ENCODE measurements at places on chromosomes 2 and 18.

DNA sequence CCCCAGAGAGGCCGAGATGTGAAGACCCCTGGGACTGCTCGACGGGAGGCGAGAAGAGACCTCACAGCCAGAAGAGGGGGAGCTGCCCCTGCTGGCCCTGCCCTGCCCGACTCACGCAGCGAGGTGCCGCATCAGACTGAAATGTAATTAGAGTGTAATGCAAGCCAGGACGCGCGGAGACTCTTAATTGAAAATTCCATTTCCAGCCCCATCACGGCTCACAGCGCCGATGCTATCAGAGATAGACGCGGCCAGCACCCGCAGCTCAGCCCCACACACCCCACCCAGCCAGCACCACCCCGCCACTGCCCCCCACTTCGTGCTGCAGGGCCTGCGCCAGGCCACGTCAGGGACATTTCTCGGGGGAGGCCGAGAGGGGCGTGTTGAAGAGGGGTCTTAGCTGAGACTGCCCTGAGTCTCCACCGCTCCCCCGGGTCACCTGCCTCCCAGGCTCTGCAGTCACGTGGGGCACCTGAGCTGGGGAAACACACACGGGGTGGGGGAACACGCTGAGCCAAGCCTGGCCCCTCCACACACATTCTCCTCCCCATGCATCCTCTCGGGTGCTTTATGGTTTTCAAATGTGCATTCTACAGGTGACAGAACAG is 78.1 kb downstream of the TEX51 start:
- DNase-seq, result no peak

DNA sequence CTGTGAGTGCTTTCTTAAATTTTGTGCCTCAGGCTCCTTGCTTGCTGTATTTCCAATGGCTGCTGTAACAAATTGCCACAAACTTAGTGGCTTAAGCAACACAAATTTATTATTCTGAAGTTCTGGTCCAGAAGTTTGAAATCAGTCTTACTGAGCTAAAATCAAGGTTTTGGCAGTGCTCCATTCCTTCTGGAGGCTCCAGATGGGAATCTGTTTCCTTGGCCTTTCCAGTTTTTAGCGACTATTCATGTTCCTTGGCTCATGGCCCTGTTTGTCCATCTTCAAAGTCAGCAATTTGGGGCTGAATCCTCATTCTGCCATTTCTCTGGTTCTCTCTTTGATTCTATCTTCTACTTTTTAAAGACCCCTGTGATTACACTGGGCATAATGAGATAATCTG is 31.8 kb downstream of the STRADB start:
- DNase-seq, result peak; percentile 83

GRCh38 chr2:183456177-183456576 is 331.9 kb downstream of the NUP35 start:
- DNase-seq, result no peak

GRCh38 chr18:75378376-75379315 is 48.9 kb downstream of the SMIM21 start:
- no peak for DNase-seq

GRCh38 chr2:46970334-46971288 is 55.0 kb upstream of the MCFD2 start:
- DNase-seq, result no peak

GRCh38 chr2:99259465-99259864 is 4.0 kb upstream of the LYG2 start:
- no peak for DNase-seq

- no peak for DNase-seq
Observed at GRCh38 chr2:134370655-134371445, 117.0 kb downstream of the MGAT5 start.

- no peak for DNase-seq
Observed at GRCh38 chr2:136770384-136770783, 5.0 kb downstream of the THSD7B start.

GRCh38 chr18:23943104-23943503 is 71.5 kb upstream of the TTC39C start:
- DNase-seq, result no peak

- no peak for DNase-seq
Observed at GRCh38 chr2:208511016-208511415, 104.4 kb downstream of the PTH2R start.

- no peak for DNase-seq
Observed at GRCh38 chr2:230591850-230592249, 120.8 kb upstream of the CAB39 start.

DNA sequence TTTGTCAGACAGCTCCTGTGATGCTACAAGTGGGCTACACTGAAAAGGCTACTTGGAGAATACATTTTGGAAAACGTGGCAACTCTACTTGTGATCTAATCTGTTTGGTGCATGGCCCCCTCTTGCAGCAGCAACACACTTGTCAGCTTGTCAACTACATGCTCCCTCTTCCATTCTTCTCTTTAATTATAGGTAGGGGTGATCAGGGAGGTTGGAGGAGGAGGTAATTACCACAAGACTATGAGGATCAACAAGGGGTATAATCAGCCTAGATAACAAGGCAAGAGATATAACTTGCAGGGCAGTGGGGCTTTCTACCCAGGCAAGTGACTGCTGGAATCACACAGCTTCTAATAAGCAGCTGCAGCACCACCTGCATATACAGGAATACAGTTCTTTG is 104.9 kb downstream of the ACVR1 start:
- no peak for DNase-seq

DNA sequence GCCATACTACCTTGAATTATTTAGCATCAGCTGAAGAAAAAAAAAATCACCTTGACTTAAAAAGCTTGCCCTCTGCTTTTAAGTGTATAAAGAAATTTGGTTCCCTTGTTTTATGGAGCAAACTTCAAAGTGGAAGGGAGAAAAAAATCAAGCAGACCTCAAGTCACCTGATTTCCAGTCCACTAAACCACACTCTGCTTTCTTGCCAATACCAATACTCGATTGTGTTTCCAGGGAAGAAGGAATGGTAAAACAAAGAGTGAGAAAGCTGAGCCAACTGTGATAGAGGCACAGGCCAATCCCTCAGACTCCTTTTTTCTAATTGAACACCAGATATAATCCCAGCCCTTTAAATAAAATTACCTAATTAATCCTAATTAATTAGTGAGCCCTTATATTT is 587.3 kb downstream of the ARHGAP15 start:
- DNase-seq, result no peak

GRCh38 chr2:2234398-2235195 is 96.5 kb downstream of the MYT1L start:
- peak; percentile 22 for DNase-seq

GRCh38 chr2:235541838-235542549 is 48.2 kb downstream of the AGAP1 start:
- DNase-seq, result no peak

- peak; percentile 40 for DNase-seq
Observed at GRCh38 chr2:71640489-71640888, 187.1 kb downstream of the DYSF start.

DNA sequence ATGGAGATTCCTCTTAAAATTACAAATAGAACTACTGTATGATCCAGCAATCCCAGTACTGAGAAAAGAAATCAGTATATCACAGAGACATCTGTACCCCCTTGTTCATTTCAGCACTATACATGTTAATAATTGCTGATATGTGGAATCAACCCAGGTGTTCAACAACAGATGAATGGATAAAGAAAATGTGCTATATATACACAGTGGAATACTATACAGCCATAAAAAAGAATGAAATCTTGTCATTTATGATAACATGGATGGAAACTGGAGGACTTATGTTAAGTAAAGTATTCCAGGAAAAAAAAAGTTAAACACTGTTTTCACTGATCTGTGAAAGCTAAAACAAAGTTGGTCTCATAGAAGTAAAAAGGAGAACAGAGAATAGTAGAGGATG is 124.7 kb downstream of the TAF4B start:
- no peak for DNase-seq

- no peak for DNase-seq
Observed at GRCh38 chr2:30757749-30758148, 49.5 kb downstream of the CAPN13 start.

GRCh38 chr18:10552226-10552625 is 26.4 kb downstream of the NAPG start:
- DNase-seq, result no peak

DNA sequence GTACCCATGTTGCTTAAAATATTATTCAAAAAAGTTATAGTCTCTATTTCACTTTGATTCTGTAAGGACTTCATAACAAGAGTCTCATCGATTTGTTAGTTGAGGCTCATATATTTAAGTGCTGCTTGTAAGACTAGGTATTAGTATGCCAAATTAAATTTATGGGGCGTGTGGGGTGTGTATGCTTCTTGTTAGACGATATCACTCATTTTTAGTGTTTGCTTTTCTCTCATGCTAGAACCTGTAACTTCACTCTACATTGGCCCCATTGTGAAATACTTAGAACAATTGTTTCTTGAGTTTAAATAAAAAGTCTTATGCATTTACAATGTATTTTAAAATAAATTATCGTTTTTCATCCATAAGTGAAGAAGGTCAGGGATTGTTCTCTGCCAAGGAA is 63.6 kb downstream of the CTNNA2 start:
- no peak for DNase-seq

DNA sequence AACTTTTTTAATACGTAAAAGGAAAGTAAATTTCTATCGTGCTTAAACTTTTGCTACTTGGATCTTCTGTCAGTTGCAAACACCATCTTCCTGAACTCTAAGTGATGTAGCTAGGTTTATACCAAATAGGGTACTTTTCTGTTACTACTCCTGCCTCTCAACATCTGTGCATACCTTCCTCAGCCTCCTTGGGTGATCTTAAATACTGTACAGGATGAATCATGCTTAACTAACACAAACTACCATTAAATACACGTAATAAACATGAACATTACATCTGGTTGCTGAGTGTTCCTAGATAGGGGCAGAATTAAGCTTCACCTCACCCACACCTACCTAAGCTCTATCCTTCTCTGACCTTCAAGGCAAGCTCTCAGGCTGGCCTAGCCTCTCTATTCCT is 398.0 kb downstream of the TXNL1 start:
- no peak for DNase-seq

DNA sequence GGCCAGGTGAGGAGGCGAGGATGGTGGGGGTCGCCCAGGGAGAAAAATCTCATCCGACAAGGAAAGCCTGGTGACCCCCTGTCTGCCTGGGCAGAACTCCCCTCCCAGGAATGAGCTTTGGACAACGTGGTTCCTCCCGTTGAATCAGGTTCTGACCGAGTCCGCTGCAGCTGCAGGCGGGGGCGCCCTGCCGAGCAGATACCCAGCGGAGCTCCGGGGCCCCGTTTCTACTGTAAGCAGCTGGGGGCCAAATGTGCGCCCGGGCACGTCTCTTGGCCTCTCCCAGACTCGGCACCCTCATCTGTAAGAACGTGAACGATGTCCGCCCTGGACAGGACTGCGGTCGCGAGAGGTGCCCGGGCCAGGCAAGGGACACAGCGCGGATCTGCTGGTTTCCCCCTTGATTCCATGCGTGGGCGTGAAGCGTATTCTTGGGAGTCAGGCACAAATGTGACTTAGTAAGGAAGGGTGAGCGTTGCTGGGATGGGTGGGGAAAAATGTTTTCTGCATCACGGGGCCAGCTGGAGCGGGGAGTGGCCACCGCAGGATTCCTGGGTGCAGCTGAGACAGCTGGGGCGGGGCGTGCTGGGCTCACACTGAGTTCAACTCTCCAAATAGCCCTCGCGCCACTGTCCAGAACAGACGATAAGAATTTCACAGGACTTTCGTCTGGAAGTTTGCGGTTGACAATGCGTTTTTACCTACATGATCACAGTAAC is 20.2 kb upstream of the TUBB6 start:
- DNase-seq, result no peak

DNA sequence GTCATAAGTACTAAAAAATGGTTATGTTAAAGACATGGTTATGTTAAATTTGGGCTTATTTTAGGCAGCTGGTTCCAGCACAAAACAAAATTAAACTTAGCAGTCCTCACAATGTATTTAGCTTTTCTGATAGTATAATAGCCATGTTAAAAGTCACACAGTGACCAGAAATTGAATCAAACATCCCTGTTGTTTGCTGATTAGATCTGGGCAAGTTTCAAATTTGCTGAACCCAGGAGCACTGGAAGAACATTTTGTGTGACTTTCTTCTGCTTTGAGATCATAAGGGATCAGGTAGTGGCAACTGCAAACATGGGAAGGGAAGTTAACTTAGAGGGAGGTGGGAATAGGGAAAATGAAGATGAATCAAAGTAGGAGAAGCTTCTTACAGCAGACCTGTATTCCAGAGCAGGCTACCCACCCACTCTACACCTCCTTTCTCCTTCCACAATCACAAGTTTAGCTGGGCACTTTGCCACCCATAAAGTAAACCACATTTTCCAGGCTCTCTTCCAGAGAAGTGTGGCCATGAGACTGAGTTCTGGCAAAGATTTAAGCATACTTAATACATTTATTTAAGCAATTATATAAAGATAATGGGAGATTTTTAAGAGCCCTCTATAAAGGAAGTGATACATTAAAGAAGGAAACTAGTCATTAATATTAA is 616.1 kb upstream of the LRATD1 start:
- DNase-seq, result no peak

- DNase-seq, result no peak
Observed at GRCh38 chr2:8819194-8819593, 18.2 kb downstream of the KIDINS220 start.

GRCh38 chr2:137156221-137156844 is 391.0 kb downstream of the THSD7B start:
- no peak for DNase-seq

DNA sequence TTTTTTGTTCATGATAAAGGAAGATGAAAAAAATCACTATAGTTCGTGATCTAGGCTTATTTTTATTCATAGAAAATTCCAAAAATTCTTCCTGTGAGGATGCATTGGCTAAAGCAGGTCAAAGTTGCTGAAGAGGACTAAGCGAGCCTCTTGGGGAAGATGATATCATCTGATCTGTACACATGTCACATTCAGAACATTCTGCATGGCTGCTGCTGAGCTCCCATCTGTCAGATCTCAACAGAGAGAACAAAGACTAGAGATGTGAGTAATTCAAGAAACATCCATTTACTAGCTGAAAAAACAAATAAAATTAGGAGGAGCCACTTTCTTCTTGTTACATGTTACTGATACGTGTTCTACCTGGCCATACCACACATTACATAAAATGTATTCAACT is 518.6 kb upstream of the FSIP2 start:
- DNase-seq, result peak; percentile 67

DNA sequence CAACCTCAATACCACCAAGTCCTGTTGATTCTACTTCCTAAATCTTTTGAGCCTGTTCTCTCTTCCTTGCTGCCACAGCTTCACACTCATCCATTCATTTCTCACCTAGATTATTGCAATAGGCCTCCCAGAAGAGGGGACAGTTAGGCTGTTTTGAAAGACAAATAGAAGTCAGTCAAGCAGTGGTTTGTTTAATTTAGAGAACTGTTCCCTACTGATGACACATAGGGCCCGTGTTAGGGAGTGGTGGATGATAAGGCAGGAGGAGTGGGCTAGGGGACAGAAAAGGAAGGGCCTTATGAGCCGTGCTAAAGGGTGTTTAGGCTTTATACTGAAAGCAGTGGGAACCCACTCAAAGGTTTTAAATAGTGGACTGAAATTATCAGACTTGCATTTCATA is 59.6 kb upstream of the ZFP36L2 start:
- DNase-seq, result no peak

DNA sequence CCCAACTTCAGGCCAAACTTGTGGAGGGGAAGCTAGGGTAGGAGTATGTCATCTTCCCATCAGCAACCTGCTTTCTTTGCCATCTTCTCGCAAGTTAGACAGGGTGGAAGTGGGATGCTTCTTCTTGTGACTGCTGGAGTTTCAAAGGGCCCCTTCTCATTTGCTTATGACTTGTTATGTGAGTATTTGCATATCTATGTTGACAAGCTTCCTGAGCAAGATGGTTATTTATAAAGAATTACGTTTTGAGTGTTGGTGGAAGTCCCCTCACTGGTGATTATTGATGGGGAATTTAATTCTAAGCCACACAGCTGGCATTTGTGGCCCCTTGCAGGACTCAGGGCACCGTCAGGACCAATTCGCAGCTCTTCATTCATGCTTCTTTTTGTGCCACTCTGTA is 791.0 kb downstream of the LRRTM4 start:
- DNase-seq, result no peak
